Glutamatergic neuron (in vitro differentiated cells): ENCODE measurements at places on chromosomes 12 and 14.

- no peak for DNase-seq
Observed at GRCh38 chr14:106844608-106845285, 1318.4 kb downstream of the TMEM121 start.

GRCh38 chr12:21940549-21941505, at the start of gene ABCC9:
Gene ABCC9 (minus strand): TSS chr12:21941426. CDS start chr12:21936674, 4,752 bp downstream.
- DNase-seq, result peak; percentile 58

DNA sequence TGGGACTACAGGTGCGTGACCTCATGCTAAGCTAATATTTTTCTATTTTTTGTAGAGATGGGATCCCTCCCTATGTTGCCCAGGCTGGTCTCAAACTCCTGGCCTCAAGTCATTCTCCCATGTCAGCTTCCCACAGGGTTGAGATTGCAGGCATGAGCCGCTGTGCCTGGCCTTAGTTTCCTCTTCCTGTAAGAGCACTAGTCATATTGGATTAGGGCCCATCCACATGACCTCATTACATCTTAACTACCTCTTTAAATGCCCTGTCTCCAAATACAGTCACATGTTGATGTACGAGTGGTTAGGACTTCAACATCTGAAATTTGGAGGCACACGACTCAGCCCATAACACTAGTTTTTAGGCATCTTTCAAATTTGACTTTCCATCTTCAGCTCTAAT, 72.2 kb upstream of the RASSF3 start:
- no peak for DNase-seq

DNA sequence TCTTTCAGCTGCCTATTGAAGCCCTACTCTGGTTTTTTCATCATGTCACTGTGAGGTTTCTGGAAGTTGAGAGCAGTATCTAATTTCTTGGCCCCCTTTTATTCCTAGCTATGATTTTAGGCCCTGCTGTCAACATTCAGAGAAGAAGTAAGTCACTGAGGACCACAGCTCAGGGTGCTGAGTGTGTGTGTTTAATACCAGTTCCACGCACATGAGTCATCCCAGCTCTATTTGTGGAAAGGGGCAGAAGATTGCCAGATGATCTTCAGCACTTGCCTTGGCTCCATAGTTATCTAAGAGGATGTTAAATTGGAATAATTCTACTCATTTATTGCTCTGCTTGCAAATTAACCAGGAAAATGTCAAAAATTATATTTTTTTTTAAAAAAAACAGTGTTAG, 65.5 kb upstream of the SLC38A4 start:
- no peak for DNase-seq

GRCh38 chr14:67446371-67447032, 34.5 kb upstream of the PLEK2 start:
- DNase-seq, result no peak
